ENCODE measurements at places on chromosomes 13 and 19.

GRCh38 chr19:48969276-48970138, 4.4 kb downstream of the FTL start:
- DNase-seq: no peak

- no peak for DNase-seq
These were observed 50.4 kb downstream of the NAA16 start for GRCh38 chr13:41361491-41361890.

DNA sequence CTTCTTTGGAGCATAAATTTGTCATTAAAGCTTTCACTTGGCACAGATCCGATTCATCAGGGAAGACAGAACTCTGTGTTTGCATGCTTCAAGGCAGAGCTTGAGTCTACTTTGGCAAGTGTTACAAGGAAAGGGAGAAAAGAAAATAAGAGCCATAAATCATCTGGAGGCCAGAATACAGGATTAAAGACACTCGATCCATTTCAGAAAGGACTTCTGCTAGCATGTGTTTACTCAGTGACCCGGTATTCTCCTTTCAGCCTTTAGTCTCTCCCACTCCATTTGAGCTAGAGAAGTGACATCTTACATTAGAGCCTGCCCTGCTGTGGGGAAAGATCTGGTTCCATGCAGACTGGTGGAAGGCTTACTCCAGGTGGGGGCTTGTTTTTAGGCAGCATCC, 306.4 kb downstream of the KLF5 start:
- DNase-seq: no peak

- DNase-seq: no peak
These were observed 918 bp downstream of the TMEM190 start for GRCh38 chr19:55377356-55378131.

GRCh38 chr19:55176076-55176475, 4.0 kb downstream of the SYT5 start:
- no peak for DNase-seq

GRCh38 chr19:57088133-57088532, 31.7 kb upstream of the USP29 start:
- no peak for DNase-seq

DNA sequence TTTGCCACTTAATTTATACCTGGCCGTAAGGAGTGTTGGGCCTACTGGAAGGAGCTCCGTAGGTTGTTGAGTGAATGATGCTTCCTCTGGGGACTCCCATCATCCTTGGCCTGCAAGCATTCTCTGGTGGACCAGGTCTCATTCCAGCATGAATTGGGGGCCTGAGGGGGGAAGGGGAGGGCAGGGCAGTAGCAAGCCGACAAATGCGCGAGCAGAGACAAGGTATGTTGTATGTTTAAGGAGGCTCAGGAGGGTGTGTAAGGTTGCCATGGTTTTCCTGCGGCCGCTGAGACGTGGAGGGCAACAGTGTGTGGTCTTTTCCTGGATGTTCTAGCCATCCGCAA, 749 bp downstream of the ZNF264 start:
- no peak for DNase-seq

- no peak for DNase-seq
These were observed 431.7 kb downstream of the KLF12 start for GRCh38 chr13:73702419-73703071.

DNA sequence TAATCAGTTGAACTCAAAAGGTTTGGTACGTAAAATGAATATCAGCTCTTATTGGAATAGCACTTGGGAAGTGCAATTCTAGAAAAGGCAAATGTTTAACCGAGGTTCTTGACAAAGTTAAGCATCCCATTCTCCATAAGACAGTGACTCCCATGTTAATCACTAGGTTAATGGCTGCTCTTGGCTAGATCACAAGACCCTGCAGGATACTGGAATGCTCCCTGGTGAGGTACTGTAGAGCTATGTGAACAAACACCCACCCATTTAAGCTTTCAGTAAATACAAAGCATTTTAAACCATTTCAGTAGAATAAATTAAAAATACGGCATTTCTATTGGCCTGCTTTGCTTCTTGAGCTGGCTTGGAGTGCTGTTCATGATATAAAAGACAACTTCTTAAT, 56.5 kb downstream of the TDRD3 start:
- DNase-seq: no peak

DNA sequence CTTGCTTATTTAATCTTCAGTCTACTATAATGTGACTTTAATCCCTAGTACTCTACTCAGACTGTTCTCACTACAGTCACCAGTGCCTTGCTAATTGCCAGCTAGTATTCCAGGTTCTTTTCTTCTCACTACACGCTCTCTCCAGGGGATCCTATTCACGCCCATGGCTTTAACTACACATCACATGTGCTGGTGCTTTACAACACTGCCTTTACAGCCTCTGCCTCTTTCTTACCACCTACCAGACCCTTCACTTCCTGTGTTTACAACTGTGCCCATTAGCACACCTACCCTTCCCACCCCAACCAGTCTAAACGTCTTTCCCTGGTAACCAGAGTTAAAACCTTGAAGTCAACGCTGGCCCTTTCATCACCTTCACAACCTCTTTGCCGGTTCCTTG, 249.5 kb downstream of the DNAJC15 start:
- DNase-seq: no peak

DNA sequence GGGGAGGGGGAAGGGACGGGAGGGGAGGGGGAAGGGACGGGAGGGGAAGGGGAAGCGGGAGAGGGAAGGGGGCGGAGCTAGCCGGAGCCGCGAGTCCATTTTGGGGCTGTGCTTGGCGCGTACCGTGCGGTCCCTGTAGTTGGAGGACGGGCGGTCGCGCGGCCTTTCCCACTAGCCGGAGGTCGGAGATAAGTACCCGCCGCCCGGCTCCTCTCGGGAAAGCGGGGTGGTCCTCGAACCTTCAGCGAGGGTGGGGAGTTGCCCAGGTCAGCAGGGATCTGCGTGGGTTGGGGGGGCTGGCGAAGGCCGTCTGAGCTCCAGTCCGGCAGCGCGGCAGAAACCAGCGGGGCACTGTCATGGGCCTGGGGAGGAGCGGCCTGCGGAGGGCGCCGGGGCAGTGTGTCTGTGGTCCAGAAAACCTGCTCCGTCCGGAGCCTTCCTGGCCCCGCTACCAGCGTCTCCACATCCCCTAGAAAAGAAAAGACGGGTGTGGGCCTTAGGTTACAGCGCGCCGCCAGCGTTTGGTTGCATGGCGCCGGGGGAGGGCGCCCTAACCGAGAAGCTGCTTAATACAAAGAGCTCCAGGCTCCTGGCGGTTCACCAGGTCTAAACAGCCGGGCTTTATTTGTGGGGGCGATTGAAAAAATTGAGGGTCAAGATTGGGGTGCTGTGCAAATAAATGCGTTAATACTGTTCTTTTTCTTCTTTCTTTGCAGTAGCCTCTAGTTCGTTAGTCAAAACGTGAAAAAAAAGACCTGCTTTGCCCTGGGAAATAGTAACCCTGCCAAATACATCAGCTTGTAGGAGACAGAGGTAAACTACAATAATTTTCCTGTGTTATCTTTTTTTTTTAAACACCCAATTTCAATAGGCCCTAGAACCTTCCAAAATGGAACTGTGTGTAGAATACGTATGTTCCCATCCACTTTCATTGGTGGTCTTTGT, at the start of gene TRIM13:
Gene TRIM13, plus strand, starts transcription at position 92 of the 945 bp plus-strand sequence. CDS start 14,899 bp downstream, outside the sequence.
- peak; percentile 94 for DNase-seq

- DNase-seq: no peak
These were observed 703.3 kb upstream of the ARGLU1 start for GRCh38 chr13:107271227-107271626.

- DNase-seq: no peak
These were observed 5.7 kb downstream of the PALM3 start for GRCh38 chr19:14056069-14056666.

DNA sequence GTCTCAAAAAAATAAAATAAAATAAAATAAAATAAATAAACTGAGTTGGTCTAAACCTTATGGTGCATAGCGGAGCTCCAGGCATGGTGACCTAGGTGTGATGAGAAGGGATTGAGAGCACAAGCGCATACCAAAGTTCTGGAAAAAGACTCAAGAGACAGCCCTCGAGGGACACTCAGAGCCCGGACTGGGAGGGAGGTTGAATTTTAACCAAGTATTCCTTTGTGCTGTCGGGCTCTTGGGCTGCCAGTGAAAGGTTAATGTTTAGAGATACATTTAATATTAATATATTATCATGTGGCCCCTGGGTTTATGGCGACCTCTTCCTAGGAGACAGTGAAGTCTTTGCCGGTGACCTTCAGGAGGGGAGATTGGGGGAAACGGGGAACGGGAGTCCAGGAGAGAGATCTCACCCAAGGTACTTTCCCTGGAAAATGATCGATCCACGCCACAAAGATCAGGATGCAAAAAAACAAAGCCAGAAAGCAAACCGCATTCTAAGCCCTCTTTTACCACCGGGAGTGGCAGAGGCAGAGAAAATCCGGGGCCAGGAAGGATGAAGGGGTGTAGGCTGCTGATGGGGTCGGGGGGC, 1.6 kb downstream of the FUT6 start:
- DNase-seq: no peak

DNA sequence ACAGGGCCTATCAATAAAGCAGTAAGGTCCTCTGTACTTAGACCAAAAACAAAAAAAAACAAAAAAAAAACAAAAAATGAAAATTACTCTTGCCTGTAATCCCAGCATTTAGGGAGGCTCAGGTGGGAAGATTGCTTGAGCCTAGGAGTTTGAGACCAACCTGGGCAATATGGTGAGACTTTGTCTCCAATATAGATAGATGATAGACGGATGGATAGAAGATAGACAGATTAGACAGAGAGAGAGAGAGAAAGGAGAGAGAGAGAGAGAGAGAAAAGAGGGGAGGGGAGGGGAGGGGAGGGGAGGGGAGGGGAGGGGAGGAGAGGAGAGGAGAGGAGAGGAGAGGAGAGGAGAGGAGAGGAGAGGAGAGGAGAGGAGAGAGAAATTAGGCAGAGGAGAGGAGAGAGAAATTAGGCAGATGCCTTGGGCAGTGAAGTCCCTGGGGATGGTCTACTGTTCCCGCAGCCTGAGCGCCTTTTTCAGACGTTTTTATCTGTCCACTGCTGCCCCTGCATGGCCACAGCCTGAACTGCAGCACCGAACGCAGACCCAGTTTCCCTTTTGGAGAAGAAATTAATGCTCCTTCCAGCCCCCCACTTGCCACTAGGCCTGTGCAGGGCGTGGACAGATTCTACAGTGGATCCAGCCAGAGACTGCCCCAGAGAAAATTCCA, 9.8 kb upstream of the ZNF627 start:
- peak; percentile 54 for DNase-seq

DNA sequence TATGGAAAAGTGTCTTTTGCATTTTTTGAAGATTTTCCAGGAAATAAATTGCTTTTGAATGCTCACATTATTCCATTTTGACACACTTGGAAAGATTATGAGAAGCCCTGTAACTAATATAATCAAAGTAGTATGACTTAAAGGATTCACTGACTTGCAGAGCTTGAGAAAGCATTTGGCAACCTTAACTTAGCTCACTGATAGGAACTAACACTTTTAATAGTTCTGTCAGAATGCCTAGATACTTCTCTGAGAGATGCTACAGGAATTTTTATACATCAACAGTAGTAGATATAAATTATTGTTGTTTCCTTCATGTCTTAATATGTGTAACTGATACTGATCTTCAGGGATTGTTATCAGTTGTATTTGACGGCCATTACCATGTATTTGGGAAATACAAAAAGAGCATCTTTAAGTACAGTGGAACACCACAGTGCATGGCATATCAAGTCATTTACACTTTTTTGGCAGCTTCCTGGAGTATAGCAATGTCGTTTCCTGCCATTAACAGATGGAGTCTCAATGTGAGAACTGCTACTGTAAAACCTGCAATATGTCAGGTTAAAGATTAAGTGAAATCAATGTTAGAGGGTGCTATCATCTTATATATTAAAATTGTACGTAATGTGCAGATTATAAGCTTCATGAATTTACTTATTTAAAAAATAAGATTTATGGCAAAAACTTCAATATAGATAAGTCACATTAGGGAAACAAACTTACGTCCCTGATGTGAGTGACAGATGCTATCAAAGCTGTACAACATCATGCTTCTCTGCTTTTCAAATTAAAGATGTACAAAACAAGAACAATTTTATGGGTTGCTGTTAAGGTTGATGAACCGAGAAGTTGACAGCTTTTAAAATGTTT, 1159.8 kb upstream of the MIR17HG start:
- DNase-seq: no peak

DNA sequence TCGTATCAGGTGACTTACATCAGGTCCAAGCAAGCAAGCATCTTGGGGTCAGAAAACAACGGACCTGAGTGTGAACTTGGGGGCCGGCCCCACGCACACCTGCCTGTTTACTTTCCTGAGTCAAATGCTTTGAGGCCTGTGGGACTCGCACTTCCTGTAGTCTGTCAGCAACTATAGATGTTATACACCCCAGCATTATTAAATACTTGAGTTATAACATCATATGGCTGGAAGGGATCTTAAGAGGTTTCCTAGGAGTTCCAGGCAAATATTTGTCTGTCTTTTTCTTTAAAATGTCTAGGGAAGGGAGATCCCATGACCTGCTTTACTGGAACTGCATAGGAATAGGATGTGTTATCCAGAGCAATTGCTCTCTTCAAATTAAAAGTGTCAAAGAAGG, 280.6 kb downstream of the SHISA2 start:
- no peak for DNase-seq

DNA sequence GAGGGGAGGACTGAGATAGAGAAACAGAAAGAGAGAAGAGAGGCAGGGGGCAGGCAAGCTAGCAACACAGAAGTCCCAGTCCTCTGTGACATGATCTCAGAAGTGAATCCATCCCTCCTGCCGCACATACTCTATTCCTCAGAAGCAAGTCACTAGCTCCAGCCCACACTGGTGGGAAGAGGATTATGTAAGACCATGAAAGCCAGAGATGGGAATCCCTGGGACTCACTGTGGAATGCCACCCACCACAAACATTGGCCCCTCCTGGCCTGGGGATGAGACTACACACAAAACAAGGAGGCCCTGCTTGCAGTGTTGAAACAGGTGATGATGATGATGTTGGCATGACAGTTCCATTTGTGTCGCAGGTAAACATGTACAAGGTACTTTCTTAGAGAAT, 419.9 kb downstream of the IRS2 start:
- DNase-seq: no peak

- DNase-seq: no peak
These were observed 56.2 kb upstream of the RFC3 start for GRCh38 chr13:33761740-33762139.

DNA sequence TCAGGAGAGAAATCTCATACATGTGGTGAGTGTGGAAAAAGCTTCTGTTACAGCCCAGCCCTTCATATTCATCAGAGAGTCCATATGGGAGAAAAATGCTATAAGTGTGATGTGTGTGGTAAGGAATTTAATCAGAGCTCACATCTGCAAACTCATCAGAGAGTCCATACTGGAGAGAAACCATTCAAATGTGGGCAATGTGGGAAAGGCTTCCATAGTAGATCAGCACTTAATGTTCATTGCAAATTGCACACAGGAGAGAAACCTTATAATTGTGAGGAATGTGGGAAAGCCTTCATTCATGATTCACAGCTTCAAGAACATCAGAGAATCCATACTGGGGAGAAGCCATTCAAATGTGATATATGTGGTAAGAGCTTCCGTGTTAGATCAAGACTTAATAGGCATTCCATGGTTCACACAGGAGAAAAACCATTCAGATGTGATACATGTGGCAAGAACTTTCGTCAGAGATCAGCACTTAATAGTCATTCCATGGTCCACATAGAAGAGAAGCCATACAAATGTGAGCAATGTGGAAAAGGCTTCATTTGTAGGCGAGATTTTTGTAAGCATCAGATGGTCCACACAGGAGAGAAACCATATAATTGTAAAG, 15.2 kb downstream of the ZNF221 start:
- no peak for DNase-seq
